NCI-H1417 treated with DMSO at 0.1 percent for 48 hours (cell line): ENCODE measurements at places on chromosomes 1 and 21.

DNA sequence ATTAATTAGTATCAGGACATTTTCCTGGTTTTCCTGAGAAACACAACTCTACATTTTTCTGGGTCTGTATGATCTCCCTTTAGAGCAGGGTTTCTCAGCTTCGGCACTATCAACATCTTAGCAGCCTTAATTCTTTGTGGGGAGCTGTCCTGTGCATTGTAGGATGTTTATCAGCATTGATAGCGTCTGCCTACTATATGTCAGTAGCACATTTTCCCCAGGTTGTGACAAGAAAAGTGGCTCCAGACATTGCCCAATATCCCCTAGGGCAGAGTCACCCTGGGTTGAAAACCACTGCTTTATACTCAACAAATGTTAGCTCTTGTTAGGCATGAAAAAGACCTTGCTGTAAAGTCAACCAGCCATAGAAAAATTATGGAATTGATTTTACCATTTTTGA lies 195.1 kb upstream of the FMN2 start:
- no peak for DNase-seq

- no peak for DNase-seq
These were observed 40.5 kb upstream of the PROX1 start for GRCh38 chr1:213947200-213947801.

GRCh38 chr1:215345766-215346165 lies 221.3 kb upstream of the KCTD3 start:
- DNase-seq, result no peak

DNA sequence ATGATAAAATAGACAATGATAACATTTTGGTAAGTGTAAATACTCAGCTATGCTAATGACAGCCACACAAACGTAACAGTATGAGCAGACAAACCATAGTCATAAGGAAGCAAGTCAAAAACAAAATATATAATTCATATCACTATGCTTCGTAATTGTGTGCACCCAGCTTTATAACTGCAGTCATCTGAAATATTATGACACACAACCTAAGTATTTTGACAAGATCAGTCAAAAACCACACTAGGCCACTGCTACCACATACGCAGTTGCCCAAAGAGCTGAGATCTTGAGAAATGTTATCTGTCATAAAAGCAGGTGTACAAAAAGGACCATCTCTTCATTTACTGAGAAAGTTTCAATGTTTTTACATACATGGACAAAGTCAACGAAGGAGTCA lies 26.0 kb downstream of the RNASEL start:
- no peak for DNase-seq

GRCh38 chr1:45721207-45721606 lies 29.2 kb downstream of the IPP start:
- no peak for DNase-seq

GRCh38 chr1:10718083-10718415 lies 78.4 kb downstream of the CASZ1 start:
- no peak for DNase-seq

DNA sequence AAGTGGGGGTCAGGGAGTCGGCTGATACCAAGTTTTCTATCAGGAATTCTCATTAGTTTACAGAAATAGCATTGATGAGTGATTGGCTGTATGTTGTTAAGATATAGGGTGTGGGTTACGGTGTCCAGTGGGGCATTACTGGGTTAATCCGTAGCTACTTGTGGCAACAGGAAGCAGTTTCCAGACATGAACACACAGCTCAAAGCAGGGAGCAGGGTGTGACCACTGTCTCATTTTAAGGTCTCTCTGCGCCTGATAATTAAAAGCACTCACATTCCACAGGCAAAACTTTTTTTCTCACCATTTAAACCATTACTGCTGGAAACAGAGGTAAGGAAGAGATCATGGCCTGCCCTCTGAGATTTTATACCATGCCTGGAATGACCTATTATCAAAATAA lies 114.9 kb downstream of the SIK1 start:
- DNase-seq, result no peak

- no peak for DNase-seq
These were observed 29.3 kb upstream of the ZBTB21 start for GRCh38 chr21:42039470-42039901.

- no peak for DNase-seq
These were observed 3.3 kb downstream of the SH3BP5L start for GRCh38 chr1:248822148-248823032.

DNA sequence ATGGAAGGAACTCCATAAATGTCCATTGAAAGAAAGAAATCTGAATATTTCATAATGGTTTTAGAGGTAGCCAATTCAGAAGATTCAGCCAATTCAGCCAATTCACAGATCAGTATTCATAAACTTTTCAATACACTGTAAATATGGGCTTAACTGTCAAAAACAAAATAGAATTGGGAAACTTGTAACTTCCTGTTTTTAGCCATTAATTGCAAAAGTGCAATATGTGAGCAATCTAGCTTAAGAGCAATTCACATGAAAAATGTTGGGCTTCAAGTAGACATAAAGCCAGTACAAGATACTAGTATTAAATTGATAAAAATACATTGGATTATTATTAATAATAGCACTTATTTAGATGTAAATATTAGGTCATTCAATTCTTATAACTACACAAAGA lies 27.5 kb upstream of the PLPPR4 start:
- DNase-seq, result no peak

- no peak for DNase-seq
These were observed 33.5 kb downstream of the SLC1A7 start for GRCh38 chr1:53108646-53109580.

GRCh38 chr1:155061381-155062150 lies 2.0 kb upstream of the EFNA4 start:
- DNase-seq, result peak; percentile 41

DNA sequence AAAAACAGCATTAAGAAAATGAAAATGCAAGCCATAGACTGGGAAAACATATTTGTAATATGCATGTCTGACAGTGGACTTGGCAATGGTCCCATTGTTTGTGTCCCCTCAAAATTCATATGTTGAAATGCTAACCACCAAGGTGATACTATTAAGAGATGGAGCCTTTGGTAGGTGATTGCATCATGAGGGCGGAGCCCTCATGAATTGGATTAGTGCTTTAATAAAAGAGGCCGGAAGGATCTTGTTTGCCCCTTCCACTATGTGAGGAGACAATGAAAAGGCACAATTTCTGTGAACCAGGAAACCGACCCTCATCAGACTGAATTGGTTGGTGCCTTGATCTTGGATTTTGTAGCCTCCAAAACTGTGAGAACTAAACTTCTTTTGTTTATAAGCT lies 232.3 kb downstream of the GPR52 start:
- DNase-seq, result no peak

DNA sequence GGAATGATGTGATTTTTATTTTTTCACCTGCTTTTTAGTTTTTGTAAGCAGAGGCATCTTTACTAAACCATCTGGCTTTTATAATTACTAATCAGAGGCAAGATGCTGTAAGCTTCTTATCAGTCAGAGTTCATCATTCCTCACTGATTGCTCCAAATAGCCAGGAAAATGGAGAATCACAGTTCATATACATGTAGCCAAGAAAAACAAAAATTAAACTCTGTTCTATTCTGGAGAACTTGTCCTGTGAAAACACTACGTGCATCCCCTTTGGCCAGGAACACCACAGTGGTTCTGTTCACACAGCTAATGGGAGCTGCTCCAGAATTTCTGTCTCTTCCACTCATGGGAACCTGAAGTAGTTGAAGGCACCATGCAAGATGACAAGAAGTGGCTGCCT lies 725.5 kb upstream of the CHRM3 start:
- DNase-seq, result no peak

GRCh38 chr1:65467536-65467935 lies 47.1 kb downstream of the LEPR start:
- no peak for DNase-seq

- no peak for DNase-seq
These were observed 76.6 kb upstream of the ZNF644 start for GRCh38 chr1:91098299-91098906.

- DNase-seq, result no peak
These were observed 24.6 kb downstream of the RALGPS2 start for GRCh38 chr1:178749581-178750166.

DNA sequence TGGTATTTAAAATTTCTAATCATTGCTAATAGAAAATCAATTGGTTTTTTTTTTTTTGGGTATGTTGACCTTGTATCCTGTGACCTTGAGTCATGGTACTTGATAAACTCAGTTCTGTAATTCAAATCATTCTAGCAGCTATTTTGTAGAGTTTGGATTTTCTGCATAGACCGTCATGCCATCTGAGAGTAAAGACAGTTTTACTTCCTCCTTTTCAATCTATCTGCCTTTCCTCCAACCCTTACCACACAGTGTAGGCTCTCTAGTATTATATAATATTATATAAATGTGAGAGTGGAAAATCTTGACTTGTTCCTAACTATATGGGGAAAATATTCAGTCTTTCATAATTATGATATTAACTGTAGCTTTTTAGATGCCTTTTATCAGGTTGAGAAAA lies 7.0 kb downstream of the TDRD5 start:
- no peak for DNase-seq

DNA sequence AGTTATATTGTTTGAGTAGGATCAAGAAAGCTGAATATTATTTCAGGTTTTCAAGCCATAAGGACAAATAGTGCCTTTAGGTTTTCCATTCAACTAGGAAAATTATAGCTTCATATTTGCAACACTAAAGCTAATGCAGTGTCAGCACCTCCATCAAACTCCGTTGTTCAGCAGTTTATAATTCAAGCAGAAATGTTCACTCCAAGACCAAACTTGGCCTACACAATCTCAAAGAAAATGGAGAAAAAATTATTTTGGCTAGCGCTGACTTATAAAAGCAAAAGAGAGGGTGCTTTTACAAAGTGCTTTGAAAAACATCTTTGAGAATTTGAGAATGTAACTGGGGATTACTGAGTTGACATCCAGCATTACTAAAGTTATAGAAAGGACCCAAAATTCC lies 1.4 kb downstream of the SPAG17 start:
- DNase-seq, result no peak

- peak; percentile 22 for DNase-seq
These were observed 25.3 kb downstream of the SLC30A7 start for GRCh38 chr1:100921110-100921706.

GRCh38 chr1:200535605-200536004 lies 84.9 kb downstream of the KIF14 start:
- no peak for DNase-seq

DNA sequence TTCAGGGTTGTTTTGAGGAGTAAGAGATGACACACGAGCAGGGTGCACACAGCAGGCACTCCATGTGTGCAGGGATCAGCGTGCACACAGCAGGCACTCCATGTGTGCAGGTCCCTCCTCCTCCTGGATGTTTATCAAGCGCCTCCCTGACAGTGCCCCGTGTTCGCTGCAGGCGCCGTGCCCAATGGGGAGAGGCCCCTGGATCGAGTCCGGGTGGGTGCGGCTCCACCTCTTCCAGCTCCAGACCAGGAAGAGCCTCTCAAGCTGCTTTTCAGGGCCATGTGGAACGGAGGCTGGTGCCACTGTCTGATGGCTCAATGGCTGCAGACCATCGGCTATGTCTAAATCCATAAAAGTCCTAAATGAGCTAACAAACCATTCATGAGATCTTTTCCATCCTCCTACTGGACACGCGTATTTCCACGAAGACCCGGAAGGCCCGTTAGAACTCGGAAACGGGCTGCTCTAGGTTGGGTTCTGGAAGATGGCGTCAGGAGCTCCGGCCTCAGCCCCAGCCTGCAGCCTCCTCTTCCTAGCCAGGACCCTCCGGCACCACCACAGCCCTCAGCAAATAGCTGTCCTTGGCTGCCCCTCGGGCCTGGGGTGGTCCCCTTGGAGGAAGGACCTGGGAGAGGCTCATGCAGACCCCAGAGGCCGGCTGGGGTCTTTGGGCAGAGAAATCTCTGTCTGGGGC lies 36.0 kb downstream of the RRP1 start:
- DNase-seq, result no peak

DNA sequence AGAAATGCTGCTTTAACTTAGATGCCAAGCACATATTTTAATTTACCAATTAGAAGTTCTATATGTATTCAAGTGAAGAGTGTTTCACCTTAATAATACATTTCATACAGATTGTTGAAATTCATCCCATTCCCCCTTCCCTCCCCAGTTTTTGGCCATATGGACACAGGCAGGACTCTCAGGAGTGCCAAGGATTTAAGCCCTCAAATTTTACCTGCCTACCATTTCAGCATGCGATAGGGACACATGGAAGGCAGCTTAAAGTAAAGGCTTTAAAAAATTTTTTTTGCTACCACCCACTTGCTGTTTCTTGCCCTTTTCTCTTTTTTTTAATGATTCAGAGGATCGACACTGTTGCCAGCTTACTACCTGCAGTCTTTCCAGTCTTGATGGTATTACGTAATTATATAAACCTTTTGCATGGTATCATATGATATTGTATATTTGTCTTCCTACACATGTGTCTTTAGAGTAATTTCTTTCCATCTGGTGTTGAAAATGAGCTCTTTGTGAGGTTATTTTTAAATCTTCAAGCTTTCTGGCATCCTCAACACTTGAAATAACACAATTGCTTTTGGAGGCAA lies 7.0 kb downstream of the EPB41 start:
- no peak for DNase-seq

- no peak for DNase-seq
These were observed 272.1 kb downstream of the FAM72C start for GRCh38 chr1:143699731-143700130.

DNA sequence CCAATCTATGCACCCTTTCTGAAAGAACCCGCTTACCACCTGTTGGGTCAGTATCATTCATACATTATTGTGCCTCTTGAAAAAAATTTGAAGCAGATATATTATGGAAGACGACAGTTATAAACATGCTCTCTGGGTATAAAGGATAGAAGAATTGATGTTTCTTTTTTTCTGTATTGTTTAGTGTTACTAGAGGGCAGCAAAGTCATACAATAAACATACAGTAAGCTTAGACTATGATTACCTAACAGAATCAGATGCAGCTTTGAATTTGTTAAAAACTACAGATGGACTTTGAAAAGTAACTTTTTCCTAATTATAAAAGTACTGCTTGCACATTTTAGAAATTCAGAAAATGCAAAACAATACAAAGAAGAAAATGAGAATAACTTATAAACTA lies 11.1 kb upstream of the PAXBP1 start:
- DNase-seq, result no peak

DNA sequence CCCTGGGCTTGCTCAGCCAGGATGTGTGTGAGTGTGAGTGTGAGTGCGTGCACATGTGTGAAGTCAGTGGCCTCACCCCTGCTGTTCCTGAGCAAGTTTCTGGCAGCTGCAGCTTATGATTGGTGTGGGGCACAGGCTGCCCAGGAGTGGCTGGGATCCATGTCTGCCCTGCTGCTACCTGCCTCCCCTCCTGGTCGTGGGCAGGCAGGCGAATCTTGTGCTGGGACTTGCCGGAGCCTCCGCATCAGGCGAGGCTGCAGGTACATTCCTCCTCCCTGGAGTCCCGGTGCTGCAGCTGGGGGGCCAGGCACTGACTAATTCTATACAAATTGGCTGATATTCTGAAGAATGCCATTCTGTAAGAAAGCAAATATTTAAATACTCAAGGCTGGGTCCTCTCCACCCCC lies 85.6 kb upstream of the WNT4 start:
- DNase-seq, result no peak

DNA sequence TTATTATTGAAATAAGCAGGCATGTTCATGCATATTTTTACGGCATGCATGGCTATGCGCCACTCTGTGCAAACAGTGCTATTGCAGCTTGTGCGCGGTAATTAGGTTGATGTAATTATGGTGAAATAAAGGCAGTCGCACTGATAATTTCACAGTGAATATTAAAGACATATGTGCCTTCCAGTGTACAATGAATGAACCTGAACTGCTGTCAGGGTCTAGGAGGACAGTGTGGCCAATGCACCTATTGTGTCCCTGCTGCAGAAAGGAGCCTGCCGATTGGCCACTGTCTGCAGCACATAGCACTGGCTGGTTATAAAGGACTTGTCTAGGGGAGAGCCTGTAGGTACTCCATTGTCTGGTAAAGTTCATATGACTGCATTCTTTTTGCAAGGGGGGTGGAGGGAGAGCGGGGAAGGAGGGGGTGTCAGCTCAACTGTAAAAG lies 340.4 kb downstream of the USP25 start:
- peak; percentile 67 for DNase-seq
